Immature natural killer cell (primary cell): ENCODE measurements at places on chromosomes 11 and 22. TPM values are rescaled to one million over a fixed set of nuclear protein-coding genes. Genes with fewer than 3 reads are reported as not detected.

Gene RFPL3
- not detected for polyA plus RNA-seq

DNA sequence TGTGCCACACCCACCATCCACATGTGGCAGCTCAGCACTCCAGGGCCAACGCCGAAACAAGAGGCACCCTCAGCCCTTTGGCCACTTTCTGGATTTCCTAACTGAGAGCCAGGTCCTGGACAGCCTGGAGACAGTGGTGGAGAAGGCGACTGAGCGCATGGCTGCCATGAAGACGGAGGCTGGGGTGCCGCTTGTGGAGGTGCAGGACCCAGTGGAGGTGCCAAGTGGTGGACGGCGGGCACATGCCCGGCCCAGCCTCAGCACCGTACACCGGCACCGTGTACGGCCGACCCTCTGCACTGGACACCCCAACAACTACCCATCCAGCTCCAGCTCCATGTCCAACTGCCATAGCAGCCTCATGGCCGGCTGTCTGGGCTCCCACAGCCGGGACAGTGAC, 1.5 kb downstream of the CCDC116 start:
- no peak for DNase-seq

DNA sequence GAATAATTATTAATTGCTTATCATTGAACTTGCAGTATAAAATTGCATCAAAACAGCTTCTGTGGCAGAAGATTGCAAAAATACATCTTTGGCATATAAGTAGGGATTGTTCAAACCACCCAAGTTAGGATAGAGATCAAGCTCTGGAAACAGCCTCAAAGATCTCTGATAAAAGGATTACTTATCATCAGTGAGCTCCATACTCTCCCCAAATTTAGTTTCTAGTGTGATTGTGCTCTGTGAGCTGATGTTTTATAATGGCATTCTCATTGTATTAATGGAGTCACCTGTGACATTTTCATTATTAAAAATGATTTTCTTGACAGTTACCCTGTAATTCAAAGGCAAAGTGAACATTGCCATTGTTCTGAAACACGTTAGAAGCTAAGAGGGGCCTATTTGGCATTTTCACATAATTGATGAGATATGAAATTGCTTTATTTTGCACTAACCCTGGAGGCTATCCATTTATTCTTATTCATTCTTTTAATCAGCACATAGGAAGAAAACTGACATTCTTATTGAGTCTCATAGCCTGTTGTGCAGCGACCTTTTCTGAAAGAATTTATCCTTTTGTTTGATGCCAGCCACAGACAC, 626.3 kb upstream of the ANO5 start:
- DNase-seq, result no peak

- no peak for DNase-seq
These were observed 29.8 kb upstream of the CREB3L1 start for GRCh38 chr11:46247659-46248058.

Gene RNF141
- polyA plus RNA-seq, result 16.8 TPM

GRCh38 chr11:2380807-2381350, 3.8 kb downstream of the CD81 start:
- peak; percentile 76 for DNase-seq

GRCh38 chr11:120703358-120704152, 192.0 kb downstream of the GRIK4 start:
- no peak for DNase-seq

DNA sequence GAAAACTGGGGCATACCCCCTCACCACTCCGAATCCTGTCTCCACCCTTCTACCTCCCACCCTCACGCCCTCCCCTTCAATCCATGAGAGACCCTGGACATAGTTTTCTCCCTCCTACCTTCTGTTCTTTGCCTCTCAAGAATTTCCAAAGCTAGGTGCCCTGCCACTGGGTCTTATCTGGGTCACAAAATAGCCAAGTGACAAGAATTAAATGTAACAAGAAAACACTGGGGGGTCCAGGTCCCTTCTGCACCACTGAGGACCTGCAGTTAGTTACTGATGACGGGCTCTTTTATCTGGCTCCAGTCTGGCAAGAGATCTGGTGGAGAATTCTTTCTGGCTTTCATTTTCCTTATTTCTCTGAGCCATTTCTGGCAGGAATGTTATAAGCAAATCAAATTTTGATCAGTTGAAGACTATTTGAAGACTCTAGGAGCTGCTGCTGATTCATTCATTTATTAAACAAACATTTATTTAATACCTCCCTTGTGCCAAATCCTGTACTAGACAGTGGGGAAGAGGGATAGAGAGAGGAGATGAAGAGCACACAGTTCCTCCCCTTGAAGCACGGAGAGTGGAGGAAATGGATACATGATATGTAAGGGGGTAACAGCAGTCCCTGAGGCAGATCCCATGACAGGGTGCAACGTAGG, 135.2 kb downstream of the RRAS2 start:
- DNase-seq, result no peak

- DNase-seq, result no peak
These were observed 129.5 kb downstream of the MICAL2 start for GRCh38 chr11:12239804-12240371.

GRCh38 chr11:45413156-45413858, 127.2 kb upstream of the SYT13 start:
- no peak for DNase-seq

DNA sequence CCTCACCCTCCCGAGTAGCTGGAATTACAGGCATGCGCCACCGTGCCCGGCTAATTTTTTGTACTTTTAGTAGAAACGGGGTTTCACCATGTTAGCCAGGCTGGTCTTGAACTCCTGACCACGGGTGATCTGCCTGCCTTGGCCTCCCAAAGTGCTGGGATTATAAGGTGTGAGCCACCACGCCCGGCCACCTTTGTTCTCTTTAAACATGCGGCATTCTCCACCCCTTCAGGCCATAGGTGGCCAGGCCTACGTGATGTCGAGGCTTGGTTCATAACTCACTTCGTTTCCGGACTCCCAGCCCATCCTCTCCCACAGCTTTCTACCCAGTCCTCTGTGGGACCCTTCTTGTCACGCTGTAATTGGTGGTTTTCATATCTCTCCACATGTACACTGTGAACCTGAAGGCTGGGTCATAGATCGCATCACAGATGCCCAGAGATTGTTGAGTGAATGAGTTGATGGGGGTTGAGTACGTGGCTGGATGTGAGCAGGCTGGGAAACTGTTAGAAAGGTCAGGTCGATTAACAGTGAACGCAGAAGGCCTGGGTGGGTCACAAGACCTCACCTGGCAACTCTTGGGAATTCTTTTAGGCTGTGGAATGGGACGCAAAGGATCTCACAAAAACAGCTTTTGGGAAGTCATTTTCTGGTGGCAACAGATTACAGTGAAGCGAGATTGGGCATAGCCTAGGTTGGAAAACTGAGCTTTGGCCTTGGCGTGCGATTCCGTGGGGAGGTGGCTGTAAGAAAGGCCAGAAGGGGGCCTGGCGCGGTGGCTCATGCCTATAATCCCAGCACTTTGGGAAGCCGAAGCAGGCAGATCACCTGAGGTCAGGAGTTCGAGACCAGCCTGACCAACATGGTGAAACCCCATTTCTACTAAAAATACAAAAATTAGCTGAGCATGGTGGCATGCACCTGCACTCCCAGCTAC, 44.5 kb downstream of the ST14 start:
- no peak for DNase-seq

- no peak for DNase-seq
These were observed 66.4 kb downstream of the LRRC32 start for GRCh38 chr11:76604081-76604625.

- no peak for DNase-seq
These were observed 23.9 kb downstream of the MED17 start for GRCh38 chr11:93807980-93808379.

GRCh38 chr11:1077033-1077416, 2.4 kb downstream of the MUC2 start:
- no peak for DNase-seq

- DNase-seq, result no peak
These were observed 67.9 kb upstream of the SLC35C1 start for GRCh38 chr11:45737056-45737455.

DNA sequence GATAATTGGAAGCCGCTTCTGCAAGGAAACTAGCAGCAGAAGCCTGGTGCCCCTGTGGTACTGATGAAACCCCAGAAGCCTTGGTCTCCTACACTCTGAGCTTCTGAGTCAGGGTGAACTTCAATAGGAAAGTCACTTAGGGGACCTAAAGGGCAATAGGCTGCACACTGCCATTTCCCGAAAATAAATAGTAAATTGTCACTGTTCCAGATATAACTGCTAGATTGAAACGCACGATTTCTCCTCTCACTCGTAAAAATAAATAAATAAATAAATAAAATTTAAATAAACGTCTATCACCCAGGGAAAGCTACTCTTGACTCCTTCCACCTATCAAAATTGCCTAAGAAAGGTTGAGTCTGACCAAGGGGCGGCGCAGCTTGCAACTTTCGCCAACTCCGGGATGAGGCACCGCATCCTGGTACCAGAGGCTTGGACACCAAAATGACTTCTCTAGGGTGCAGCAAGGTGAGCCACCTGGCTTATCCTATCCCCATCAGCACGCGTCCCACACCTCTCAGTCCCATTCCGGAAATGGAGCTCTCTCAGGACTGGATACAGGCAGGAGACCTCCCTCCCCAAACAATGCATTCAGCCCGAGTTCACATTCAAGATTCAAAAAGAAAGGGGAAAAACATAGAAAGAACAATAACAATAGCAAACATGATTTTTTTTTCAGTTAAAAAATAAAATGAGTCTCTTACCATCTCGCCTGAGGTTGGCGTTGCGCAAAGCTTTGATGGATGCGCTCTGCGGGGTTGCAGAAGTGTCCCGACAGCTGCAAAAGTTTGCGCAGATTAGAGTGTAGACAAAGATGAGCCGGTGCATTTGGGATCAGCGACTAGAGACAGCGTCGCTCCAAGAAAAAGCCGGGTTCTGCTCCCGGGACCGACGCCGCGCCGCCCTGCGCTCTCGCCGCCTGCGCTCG, 583 bp downstream of the PDGFD start:
- peak; percentile 16 for DNase-seq

- no peak for DNase-seq
These were observed 139.1 kb upstream of the DDI1 start for GRCh38 chr11:103897160-103897936.

DNA sequence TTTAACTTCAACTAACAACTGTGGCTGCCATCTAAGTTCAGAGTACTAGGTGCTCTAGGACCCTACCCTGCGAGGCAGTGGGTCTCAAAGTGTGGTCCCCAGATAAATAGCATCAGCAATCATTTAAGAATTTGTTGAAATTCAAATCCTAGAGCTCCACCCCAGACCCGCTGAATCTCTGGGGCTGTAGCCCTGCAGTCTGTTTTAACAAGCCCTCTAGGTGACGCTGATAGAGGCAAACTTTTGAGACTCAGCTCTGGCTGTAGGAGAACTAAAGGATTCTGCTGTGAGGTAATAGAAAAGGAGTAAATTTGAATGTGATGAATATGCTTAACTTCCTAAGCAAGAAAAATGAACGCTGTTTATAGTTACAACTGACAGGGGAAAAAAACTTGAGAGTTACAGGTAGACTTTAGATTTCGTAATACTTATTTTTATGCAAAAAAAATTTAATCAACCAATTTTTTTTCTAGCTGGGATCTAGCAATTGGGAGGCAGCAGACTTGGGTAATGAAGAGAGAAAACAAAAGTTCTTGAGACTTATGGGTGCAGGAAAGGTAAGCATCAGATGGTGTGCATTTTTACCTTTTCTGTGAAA, 5.8 kb downstream of the C11orf58 start:
- DNase-seq, result no peak

GRCh38 chr11:15942936-15943335, 413.4 kb downstream of the SOX6 start:
- no peak for DNase-seq

Gene BCL2L13
- polyA plus RNA-seq, result 45.2 TPM

GRCh38 chr11:64874308-64875240, 3.8 kb downstream of the EHD1 start:
- peak; percentile 77 for DNase-seq

- DNase-seq, result no peak
These were observed 19.9 kb downstream of the BID start for GRCh38 chr22:17754233-17754925.

GRCh38 chr11:87574193-87574592, 536.5 kb downstream of the TMEM135 start:
- DNase-seq, result no peak

Gene NPTXR
- 0.66 TPM for polyA plus RNA-seq

GRCh38 chr22:17753401-17753989, 20.8 kb downstream of the BID start:
- no peak for DNase-seq

DNA sequence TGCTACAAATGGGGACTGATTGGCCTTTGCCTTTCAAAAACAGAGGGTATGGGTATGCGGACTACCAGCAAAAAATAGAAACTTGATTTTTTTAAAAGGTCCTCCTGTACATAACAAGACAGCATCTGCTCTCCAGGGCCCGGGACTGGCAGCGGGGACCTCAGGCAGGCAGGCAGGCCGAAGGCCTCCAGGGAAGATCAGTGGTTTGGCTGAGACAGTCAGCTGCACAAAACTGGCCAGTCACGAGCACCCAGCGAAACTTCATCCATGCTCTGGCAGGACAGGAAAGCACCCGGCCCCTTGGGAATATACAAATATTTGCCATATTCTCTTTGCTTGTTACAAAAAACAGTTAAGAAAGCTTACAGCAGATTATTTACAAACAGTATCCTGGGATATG, 11.0 kb downstream of the RPL27A start:
- no peak for DNase-seq

GRCh38 chr11:10751581-10751940, 515 bp downstream of the CTR9 start:
- DNase-seq, result no peak

DNA sequence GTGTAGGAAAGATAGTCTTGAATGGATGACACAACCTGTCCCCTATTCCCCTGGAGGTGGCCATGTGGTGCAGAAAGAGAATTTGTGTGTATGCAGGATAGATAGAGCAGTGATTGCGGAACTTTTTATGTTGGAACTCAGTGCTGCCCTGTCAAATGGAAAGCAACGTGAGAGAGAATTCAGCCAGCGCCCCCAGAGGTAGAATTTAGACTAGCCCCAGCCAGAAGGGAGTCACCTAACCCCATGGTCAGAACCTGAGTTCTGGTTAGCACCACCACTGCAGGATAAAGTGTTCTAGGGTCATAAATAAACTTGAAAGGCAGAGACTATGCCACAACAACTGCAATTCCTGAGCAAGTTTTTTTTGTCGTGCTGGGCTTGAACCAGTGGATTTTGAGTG, 152.9 kb upstream of the GRIA4 start:
- no peak for DNase-seq

Gene GAL3ST3
- not detected for polyA plus RNA-seq

Gene TNNT3
- not detected for polyA plus RNA-seq

Gene TSPAN18
- 0.84 TPM for polyA plus RNA-seq

Gene TMPRSS13
- polyA plus RNA-seq, result not detected
